NCI-H2171 (cell line): ENCODE measurements at places on chromosomes 12 and 14.

GRCh38 chr12:47111392-47111778, 31.6 kb upstream of the AMIGO2 start:
- DNase-seq = no peak

GRCh38 chr14:24481622-24482324, 26.3 kb downstream of the CMA1 start:
- DNase-seq = no peak

- DNase-seq = no peak
These were observed 213.0 kb downstream of the MON2 start for GRCh38 chr12:62679608-62680007.

GRCh38 chr12:93918262-93918661, 230.1 kb upstream of the PLXNC1 start:
- DNase-seq = no peak

- no peak for DNase-seq
These were observed 48.0 kb downstream of the SLC17A8 start for GRCh38 chr12:100404769-100405407.

DNA sequence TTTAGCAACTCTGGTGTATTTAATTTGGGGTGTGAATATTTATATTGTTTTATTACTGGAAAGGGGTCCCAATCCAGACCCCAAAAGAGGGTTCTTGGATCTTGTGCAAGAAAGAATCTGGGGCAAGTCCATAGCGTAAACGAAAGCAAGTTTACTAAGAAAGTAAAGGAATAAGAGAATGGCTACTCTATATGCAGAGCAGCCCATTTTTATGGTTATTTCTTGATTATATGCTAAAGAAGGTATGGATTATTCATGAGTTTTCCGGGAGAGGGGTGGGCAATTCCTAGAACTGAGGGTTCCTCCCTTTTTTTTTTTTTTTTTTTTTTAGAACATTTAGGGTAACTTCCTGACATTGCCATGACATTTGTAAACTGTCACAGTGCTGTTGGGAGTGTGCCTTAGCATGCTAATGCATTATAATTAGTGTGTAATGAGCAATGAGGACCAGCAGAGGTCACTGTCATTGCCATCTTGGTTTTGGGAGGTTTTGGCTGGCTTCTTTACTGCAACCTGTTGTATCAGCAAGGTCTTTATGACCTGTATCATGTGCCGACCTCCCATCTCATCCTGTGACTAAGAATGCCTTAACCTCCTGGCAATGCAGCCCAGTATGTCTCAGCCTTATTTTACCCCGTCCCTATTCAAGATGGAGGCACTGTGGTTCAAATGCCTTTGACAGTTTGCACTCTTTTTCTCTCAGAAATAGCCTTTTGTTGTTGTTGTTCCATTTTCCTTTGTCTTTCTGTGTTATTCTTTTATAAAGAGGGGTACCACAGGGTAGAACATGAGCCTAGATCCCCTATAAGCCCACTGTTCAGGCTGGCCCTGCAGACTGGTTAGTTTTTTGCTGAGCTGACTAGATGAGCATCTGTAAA, 75.5 kb upstream of the DCD start:
- DNase-seq = no peak

GRCh38 chr14:64807551-64807950, 72.2 kb downstream of the SPTB start:
- no peak for DNase-seq

GRCh38 chr12:126989532-126989931, 1277.4 kb upstream of the TMEM132C start:
- no peak for DNase-seq

DNA sequence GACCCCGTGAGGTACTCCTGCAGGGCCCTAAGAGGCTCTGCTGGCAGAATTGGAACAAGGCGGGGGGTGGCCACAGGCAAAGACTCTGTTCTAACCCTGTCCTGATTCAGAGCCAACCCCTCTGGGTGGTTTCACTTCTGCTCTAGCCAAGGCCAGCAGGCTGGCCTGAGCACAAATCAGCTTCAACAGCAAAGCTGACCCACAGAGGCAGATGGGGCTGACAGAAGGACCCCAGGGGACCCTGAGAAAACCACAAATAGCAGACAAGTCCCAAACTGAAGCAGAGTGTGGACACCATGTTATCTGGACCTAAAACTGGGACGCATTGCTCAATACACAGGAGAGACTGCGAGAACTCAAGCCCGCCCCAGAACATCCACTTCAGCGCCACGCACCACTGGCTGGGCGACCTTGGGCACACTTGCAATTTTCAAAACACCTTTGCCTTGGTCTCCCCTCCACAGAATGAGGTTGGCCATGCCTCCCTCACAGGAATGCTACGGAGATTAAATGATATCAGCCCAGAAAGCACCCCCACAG, 76.4 kb upstream of the DICER1 start:
- no peak for DNase-seq

DNA sequence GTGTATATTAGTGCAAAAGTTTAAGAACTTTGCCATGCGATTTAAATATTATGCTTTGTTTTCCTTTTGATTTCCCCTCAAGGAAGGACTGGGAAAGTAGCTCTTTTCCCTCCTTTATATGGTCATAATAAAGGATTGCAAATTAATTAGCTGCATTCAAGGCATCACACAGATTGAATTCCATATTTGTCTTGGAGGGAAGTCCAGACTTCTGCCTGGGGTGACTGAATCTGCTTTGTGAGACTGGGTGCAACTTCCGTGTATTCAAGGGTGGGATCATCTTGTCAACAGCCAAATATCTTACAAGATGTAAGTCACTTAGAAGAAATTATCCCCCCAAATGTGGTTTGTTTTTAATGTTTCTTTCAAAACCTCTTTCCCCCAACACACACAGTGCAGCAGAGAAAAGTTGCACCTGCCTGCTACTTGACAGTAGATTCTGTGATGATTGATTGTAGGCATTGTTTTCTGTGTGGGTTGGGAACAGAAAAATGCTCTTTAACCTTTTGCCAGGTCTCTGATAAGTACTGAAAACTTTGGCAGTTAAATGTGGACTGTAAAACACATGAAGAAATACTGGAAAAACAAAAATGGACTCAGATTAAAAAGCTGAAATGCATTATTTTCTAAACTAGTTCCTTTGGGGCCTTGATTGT, 28.4 kb downstream of the STK38L start:
- DNase-seq = no peak

DNA sequence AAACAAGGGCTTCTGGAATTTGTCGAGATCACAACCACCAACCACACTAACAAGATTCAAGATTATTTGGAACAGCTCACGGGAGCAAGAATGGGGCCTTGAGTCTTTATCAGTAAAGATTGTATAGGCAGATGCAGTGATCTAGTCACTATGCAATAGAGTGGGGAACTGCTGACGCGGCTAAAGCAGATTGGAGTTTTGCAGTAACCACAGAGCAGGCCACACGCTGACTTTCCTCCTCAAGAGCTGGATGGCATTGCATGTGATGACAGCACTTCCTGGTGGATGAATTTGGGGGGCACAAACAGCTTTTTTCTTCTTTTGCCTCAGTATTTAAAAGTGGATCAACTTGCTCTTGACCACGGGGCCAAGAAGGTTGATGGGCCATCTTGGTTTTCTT, 46.0 kb downstream of the KCNK13 start:
- no peak for DNase-seq

GRCh38 chr14:62123961-62124360, 361.7 kb downstream of the SNAPC1 start:
- no peak for DNase-seq

- DNase-seq = no peak
These were observed 903.1 kb downstream of the BCL11B start for GRCh38 chr14:98368916-98369315.

DNA sequence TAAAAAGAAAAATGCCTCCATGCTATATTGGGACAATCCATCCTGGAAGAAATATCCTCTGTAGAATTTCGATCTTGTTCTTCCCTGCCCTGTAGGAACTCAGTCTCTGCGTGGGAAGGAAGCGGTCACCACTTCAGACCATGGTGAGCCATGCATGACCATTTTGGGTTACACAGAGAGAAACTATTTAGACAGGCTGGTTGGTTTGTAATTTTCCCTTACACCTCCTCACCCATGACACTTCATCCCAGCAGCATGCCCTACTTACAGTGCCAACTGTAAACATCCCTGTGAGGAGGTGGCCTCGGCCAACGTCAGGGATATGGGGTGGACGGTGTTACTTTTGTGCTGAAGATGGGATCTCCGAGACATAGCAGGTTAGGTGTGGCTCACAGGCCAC, 121.4 kb downstream of the SMOC1 start:
- DNase-seq = no peak
